ENCODE measurements at places on chromosomes 7 and 10. TPM values are rescaled to one million over a fixed set of nuclear protein-coding genes. Genes with fewer than 3 reads are reported as not detected.

DNA sequence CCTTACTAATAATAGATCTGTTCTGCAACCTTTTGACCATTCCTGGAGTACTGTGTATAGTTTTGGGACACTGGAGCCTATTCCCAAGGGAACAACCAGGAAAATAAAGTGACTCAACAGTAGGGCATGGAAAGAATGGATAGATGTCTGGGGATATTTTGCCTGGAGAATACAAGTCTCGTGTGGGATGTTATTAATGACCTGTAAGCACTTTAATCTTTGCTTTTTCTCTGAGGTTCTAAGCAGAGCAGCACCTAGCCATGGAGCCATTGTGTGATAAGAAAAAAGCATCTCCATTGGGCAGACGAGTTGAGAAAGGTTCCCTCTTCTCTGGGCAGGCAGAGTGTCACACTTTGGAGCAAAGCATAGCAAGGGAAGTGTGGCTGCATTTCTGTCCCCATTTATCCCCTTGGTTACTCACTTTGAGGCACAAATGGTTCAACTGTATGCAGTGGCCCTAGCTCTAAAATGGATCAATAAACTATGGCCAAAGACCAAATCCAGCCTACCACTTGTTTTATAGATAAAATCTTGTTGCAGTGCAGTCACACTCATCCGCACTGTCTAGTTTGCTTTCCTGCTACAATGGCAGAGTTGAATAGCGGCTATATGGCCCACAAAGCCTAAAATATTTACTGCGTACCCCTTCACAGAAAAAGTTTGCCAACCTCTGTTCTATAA is 21.0 kb upstream of the CCDC71L start:
- peak; percentile 81 for DNase-seq

GRCh38 chr7:112010109-112010508 is 196.1 kb downstream of the DOCK4 start:
- DNase-seq: no peak

DNA sequence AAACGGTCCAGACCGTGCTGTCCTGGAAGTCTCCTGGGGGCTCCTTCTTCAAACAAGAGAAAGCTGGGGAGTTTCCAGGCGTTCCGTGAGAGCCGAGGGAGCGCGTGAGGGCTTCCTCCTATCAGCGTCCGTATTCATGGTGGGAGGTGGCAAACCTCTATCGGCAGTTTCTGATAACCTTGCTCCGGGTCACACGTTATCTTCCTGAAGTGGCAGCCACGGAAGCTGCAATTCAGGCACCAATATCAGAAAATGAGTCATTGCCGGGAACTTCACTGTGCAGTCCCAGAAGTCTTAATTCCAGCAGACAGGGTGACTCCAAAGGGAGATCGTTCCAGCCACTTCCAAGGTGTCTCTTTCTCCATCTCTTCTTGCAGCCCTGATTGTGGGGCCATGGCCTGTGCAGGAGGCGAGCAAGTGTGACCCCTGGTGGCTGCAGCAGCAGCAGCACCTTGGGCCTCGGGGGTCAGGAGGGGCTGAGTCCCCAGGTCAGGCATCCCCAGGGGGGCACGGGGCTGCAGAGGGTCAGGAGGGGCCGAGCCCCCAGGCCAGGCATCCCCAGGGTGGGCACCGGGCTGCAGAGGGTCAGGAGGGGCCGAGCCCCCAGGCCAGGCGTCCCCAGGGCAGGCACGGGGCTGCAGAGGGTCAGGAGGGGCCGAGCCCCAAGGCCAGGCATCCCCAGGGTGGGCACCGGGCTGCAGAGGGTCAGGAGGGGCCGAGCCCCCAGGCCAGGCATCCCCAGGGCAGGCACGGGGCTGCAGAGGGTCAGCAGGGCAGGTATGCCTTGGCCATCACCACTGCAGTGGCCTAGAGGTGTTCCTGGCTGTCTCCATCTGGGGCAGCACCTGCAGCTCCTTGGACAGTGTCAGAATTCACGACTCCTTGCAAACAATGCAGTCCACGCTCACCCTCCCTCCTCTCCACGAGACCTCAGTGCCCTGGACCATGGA is 538.7 kb downstream of the DNAJB6 start:
- DNase-seq: no peak

GRCh38 chr7:52961084-52961483 is 74.3 kb upstream of the POM121L12 start:
- DNase-seq: no peak

- peak; percentile 13 for DNase-seq
Measured at GRCh38 chr7:3559278-3559677, 258.2 kb downstream of the SDK1 start.

GRCh38 chr10:125064681-125065492 is 95.5 kb downstream of the CTBP2 start:
- DNase-seq: no peak

DNA sequence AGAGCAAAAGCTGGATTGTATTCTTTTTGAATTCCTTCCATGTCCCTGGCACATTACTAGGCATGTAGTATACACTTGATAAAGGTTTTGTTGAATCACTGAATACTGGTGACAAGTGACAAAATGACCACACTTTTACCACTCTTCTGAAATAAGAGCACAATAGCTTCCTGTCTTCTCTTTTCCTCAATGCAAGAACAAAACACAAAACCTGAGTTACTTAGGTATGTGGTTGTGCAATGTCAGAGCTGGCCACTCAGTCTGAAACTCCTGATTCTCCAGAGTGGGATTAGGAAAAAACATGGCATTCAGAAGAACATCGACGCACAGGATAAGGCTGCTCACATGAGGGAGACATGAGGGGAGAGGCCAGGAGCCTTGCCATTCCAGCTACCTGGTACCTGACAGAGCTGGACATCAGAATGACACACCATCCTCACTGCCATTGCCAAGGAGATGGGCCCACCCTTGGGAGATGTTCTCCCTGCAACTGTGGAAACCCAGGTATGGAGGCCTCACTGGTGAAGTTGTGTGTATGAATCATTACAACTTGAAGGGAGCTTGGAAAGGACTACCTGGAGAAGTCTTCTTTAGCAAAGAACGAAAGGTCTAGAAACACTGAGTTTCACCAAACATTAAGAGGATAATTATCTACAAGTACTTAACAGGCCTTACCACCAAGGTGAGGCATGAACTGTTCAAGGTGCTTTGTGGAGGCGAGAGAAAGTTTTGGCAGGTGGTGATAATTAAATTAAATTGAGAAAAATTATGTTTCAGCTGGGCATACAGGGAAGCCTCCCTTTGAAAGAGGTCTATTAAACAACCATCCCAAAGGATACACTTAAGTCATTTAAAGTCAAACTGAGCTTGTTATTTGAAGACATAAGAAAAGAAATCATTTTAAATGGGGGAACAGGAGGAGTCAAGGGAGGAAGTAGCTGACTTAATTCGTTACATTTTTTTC is 246.5 kb upstream of the AOAH start:
- DNase-seq: no peak

DNA sequence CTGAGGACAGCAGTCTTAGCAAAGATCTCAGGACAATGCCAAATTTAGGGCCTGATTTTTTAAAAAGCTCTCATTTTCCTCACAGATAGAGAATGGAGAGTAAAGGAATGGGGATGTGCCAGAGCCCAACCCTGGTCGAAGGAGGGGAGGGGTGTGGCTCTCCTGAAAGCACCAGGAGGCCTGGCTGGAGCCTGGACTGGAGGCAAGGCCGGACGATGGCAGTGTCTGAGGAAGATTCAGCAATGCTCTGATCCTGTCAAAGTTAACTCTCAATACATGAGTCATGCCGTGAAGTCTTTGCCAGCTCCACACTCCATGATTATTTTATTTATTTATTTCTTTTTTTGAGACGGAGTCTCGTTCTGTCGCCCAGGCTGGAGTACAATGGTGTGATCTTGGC is 108.3 kb downstream of the UPF2 start:
- DNase-seq: no peak

GRCh38 chr7:104160375-104160774 is 47.4 kb downstream of the ORC5 start:
- peak; percentile 31 for DNase-seq

- DNase-seq: peak; percentile 87
Measured at GRCh38 chr7:151080522-151081169, at the start of gene FASTK. Gene FASTK, minus strand, starts transcription at chr7:151080809. Its CDS starts 43 bp downstream, at chr7:151080766.

DNA sequence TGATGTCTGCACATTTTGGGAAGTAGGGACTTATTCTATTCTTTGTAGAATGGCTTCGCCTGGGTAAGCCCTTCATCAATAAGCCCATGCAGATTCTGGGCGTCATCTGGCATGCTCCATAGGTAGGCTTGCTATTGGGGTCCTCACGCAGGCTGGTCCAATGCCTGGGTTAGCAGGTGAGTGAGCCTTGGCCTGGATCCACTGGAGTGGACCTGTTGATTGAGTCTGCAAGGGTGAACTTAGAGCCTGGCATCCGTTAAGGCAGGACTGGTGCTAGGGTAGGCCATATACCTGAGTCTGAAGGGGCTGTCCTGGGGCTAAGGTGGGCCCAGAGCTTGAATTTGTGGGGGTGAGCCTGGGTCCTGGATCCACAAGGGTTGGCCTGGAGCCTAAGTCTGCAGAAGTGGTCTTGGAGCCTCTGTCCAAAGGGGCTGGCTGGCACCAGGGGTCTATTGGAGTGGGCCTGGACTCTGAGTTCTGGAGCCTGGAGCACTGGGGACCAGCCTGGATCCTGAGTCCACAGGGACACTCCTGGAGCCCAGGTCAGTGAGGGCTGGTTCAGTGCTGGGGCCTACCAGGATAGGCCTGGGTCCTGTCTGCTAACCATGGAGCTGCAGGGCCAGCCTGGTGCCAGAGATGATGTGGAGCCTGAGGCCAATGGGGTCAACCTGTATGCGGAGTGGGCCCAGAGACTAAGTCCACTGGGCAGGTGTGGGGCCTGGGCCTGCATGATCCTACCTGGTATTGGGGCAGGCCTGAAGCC is 297.7 kb downstream of the PTPRN2 start:
- DNase-seq: no peak

DNA sequence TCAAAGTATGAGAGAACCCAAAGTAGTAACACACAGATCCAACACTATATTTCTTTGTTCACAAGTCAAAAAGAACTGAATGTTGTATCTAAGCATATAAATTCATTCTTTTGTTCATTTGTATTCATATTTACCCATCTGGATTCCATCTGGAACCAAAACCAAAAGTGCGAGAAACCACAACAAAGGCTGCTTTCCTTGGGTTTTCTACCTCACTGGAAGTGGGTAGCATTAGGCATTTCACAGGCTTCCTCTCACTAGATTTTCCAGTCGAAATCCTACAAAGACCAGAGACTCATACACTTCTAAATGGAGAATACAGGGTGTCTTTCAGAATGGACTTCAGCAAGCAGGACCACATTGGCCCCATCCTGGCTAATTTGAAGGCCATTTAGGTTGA is 109.8 kb upstream of the WNT16 start:
- DNase-seq: no peak

DNA sequence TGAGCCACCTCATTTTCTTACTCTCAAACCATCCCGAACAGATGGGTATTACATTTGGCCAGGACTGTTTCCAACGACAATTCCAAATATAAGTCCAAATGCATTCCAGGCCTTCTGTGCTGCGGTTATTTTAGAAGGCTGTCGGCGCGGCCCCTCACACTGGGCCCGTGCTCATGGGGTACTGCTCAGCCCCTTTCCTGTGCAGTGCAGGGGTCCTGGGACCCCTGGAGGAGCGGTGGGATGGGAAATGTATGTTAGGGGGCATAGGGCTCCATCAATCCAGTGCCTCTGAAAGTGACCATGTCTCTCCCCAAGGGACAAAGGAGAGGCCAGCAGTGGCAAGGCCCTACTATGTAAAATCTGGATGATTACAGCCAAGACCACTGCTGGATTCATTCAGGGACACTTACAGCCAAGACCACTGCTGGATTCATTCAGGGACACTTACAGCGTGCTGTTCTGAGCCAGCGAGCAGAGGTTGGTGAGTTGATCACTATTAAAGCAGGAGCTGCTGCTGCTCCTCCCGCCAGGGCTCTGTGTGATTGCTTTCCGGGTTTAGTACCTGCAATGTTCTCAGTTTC is 66.3 kb downstream of the CHST15 start:
- DNase-seq: no peak

- peak; percentile 73 for DNase-seq
Measured at GRCh38 chr7:144437370-144438191, 34.1 kb upstream of the NOBOX start.

- peak; percentile 26 for DNase-seq
Measured at GRCh38 chr7:111987886-111988285, 218.3 kb downstream of the DOCK4 start.

DNA sequence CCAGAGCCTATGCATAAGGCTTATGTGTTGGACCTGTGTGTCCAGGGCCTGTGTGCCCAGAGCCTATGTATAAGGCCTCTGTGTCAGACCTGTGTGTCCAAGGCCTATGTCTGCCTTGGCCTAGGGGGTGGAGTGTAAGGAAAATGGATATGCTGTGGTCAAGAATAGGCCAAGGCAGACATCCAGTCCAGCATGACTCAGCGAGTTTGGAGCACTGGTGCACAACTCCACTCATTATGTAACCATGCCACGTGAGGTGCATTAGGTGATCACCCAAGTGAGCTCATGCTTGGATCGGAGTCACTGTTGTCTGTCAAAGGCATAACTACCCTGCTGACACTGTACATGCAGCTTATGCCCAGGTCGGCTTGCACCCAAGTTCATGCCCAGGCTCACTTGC is 238.9 kb downstream of the CACNA2D1 start:
- peak; percentile 39 for DNase-seq

DNA sequence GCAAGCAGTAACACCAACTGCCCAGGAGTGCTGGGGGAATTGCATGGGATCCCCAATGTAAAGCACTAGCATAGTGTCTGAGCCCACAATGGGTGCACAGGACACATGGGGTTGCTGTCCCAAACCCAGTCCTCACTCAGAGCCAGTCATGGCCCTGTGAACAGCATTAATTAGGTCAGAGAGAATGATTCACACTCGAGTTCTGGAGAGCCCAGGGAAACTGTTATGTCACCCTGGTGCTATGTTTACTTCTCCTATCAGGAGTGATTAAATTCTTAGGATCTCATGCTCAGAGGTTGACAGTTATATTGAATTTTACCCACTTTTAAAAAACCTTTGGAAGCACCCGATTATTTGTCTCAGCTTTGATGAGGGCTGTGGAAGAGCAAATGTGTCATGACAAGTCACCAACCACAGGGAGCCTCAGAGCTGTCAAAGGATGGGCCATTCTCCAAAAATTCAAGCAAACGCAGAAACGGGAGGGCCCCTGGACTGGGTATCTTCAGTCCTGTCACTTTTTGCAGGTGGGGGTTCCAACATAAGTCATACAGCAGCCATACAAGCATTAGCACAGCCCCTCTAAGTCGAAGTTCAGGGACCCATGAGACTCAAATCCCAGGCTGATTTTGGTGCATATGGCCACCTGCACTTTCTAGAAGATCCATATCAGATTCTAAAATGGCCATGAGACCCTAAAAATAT is 1.3 kb upstream of the RASSF4 start:
- peak; percentile 74 for DNase-seq

GRCh38 chr10:129345763-129346162 is 121.3 kb upstream of the MGMT start:
- no peak for DNase-seq

Gene SEMA3E
- 0.20 TPM for total RNA-seq

Gene TMEM270
- not detected for total RNA-seq

Gene CFAP58
- total RNA-seq: 1.1 TPM

Gene CCDC3
- total RNA-seq: under 0.01 TPM

Gene PAPOLB
- under 0.01 TPM for total RNA-seq

Gene TAC1
- not detected for total RNA-seq

Gene CPEB3
- 0.87 TPM for total RNA-seq

Gene GIMAP8
- total RNA-seq: 88.7 TPM

All from lung microvascular endothelial cell (primary cell).